ENCODE measurements at places on chromosomes 4 and X. TPM values are rescaled to one million over a fixed set of nuclear protein-coding genes. Genes with fewer than 3 reads are reported as not detected.

Gene KLKB1
- total RNA-seq = not detected

Gene WDR17
- total RNA-seq = 1.3 TPM

Gene AWAT2
- total RNA-seq = not detected

Gene CNGA2
- not detected for total RNA-seq

Gene KDM6A
- 7.7 TPM for total RNA-seq

Gene SPANXN3
- total RNA-seq = not detected

Gene CENPVL2
- not detected for total RNA-seq

Gene FRAS1
- total RNA-seq = 0.30 TPM

Gene RRAGB
- total RNA-seq = 7.0 TPM

Gene GYPA
- total RNA-seq = not detected

Gene SYP
- total RNA-seq = 0.15 TPM

Gene RTL9
- 0.30 TPM for total RNA-seq

Gene SCD5
- 4.0 TPM for total RNA-seq

Gene TMPRSS11F
- not detected for total RNA-seq

Gene TCP11X2
- total RNA-seq = not detected

Gene MGARP
- 11.3 TPM for total RNA-seq

Gene MAGEB1
- not detected for total RNA-seq

Gene MAPK10
- total RNA-seq = 4.0 TPM
